ENCODE measurements at places on chromosomes 5 and 9.

DNA sequence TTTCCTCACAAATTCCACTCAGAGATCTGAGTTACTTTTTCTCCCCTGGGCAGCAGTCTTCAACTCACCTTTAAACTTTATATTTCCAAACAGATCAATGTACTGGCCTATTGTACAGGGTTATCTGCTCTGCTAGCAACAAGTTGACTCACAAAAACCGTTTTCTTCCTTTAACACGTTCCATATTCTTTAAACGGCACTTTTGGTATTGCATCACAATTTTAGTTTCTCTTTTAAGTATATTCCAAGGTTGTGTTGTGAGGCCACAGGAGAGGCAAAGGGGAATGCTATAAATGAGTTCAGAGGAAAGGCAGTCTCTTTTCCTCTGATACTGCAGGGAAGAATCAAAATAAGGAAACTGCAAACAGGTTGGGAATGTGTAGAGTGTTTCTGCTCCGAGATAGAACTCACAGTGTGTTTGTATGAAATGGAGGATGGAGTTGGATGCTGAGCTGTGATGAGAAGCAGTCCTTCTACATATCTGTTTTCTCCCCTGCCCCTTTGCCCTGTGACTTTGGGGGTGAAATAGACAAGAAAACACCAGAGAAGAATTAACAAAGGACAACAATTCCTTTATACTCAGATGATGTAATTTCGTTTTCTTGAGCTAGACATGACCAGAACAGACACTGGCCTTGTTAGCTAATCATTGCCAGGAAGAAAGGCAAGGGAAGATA lies 9.9 kb upstream of the ALDOB start:
- no peak for DNase-seq

DNA sequence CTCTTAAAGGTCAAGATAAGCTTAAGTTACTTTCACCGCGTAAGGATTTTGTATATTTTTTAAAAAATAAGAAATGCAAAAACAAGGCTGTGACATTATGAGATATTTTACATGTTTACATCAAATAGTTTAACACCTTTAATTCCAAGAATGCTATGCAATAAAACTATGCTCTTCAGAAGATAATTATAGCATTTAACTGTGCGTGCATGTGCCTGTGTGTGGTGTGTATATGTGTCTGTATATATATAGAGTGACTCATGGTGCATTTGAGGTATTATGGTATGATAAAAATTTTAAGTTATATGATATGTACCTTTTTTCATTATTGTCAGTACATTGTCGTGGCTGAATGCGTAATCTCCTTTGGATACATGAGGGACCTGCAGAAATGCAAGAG lies 539.3 kb downstream of the PDE4D start:
- no peak for DNase-seq

DNA sequence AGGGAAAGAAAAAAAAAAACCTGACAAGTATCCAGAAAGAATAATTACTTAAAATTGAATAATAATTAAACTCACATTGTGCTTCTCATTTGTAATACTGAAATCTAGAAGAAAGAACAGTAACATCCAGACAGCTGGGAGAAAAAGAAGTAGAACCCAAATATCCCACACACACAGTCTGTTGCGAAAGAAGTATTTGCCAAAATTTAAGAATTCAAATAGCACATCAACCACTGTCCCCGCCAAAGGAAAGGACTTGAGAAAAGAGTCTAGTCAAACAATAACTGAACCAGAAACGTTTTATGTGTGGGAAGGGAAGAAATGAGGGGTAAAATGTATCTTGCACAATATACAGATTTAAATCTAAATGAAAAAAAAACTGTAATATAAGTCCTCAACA lies 202.8 kb downstream of the MLLT3 start:
- DNase-seq = no peak

DNA sequence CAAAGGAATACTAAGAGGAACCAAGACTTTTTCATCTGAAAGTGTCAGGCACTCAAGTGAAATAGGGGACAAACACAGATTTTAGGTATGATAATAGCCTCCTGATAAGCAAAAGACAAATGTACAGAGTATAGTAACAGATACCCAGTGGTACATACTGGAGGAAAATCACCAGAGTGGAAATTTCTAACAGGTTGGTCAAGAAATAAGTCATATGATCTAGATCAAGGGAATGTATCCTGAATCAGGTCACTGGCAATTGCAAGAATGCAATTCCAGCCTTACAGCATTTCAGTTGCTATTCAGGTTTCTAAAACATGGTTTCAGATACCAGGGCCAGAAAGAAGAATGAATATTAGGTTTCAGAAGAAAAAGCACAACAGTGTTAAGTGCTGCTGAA lies 82.2 kb upstream of the SLCO6A1 start:
- DNase-seq = no peak

DNA sequence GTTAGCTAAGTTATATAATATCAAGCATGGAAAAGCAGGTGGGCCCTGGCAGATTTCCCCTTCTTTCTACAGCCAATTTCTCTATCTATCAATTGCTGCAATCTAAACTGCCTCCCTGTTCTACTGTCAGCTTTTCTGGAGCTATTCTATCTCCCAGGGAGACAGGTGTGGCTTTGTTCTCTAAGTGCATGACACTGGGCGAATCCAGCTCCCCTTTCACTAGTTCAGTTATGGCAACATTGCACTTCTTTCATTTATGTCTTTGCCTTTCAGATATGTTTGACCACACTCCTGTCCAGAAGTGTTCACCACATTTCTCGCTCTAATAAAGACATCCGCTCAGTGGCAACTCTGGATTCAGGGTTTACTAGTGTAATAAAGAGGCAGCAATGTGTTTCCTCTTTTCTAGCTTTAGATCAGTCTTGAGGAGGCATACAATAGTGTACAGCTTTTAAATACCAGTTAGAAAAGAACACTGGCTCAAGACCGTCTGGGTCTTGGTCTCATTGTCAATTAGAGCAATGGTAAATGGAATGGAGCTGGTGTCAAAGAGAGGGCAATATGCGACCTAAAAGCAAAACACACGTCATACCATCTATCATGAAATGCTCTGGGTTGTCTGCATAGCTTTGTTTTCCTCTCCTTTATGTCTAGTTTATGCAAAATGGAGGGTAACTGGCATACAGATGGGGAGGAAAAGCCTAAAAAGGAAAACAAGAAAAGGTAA lies 197.0 kb downstream of the SLF1 start:
- DNase-seq = no peak

- DNase-seq = peak; percentile 59
Measured at GRCh38 chr9:78396087-78396486, 99.2 kb downstream of the PSAT1 start.

- no peak for DNase-seq
Measured at GRCh38 chr5:110784901-110785300, 46.1 kb downstream of the SLC25A46 start.

- no peak for DNase-seq
Measured at GRCh38 chr5:80712919-80713318, 58.1 kb upstream of the DHFR start.

DNA sequence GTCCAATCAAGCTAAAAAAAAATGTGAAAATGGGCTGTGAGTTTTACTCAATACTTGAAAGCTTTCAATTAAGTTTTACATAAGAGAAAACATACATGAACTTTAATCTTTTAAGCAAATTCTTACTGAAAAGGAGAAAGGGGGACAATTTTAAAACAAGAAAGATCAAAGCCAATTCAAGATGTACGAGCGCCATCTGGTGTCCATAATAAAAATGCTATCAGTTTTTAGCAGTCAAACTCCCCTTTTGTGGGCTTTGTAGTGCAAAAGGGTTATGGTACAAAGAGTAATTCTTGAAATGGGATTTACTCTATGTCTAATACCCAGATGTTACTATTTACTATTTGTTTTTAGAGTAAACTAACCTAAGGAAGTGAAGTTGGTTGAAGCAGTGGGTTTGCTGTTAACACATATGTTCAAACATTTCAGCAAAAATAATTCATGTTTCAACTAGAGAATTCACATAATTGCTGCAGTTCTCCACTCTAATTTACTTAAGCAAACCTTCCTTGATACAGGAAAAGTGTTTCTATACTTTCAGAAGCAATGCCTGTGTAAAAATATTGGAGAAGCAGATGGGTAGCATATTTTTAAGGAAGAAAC lies 228.2 kb upstream of the TYRP1 start:
- no peak for DNase-seq

DNA sequence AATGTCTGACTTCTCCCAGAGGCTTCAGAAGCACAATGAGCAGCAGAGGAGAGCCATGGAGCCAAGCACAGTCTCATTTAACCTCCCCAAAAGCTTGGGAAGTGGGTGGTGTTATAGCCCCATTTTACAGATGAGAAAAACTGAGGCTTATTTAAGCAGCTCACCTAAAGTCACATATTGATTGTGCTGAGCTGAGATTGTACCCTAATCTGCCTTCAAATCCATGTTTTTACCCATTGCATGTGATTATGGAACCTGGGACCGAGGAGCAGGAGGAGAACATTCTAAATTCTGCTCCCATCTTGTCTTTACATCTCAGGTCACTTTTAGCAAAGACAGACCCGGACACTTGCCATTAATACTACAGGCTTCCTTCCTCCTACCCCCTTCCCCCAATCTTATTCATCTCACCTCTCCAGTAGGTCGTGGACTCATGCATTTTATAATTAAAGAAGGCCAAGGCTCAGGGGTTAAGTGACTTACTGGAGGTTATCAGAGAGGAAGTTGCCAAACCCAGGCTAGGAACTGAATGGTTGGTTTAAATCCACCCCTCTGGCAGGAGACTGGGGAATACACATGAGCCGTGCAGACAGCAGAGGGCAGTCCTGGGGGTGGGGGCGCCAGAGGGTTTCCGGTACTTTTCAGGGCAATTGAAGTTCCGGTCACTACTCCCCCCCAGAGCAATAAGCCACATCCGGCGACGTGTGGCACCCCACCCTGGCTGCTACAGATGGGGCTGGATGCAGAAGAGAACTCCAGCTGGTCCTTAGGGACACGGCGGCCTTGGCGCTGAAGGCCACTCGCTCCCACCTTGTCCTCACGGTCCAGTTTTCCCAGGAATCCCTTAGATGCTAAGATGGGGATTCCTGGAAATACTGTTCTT lies 51.0 kb upstream of the IL17B start:
- DNase-seq = peak; percentile 70

- DNase-seq = no peak
Measured at GRCh38 chr9:70042461-70043215, 1.0 kb upstream of the MAMDC2 start.

DNA sequence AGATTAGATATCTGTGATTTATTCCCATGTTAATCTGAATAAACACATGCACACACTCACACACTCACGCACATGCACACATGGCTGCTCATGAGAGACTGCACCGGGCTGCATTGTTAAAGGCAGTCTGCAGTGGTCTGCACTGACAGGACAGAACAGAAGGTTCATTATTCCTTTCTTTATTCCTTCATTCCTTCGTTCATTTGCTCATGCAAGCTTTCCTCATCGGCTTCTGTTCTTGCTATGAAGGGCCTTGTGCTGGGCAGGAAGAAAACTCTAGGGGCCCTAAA lies 41.4 kb upstream of the FSTL4 start:
- DNase-seq = no peak

- no peak for DNase-seq
Measured at GRCh38 chr5:65481171-65481581, 544 bp downstream of the ADAMTS6 start.

GRCh38 chr5:161975350-161975749 lies 92.2 kb upstream of the GABRG2 start:
- no peak for DNase-seq

GRCh38 chr9:121266906-121267650 lies 884 bp upstream of the GSN start:
- DNase-seq = peak; percentile 52

GRCh38 chr9:12739014-12739652 lies 35.7 kb upstream of the LURAP1L start:
- DNase-seq = peak; percentile 49

- DNase-seq = no peak
Measured at GRCh38 chr9:35426627-35427026, 63.3 kb upstream of the RUSC2 start.

GRCh38 chr9:98502976-98503325 lies 205.8 kb downstream of the GABBR2 start:
- DNase-seq = peak; percentile 90

DNA sequence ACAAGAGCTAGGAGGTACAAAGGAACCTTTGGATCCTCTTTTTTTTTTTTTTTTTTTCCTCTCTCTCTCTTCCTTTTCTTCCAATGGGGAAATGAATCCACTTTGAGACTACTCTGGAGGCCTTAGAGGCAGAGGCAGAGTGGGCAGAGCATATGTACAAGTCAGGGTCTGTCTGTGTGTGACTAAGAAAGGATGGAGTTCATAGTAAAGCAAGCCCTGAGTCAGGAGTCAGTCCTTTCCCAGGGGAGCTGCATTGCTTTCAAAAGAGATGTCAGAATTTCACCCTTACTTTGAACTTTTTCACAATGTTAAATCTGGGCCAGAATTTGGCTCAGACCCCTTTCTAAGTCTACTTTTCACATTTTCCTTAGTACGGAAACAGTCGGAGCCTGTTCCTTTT lies 792.4 kb upstream of the C9orf72 start:
- no peak for DNase-seq

GRCh38 chr5:134541736-134542376 lies 16.4 kb downstream of the JADE2 start:
- peak; percentile 87 for DNase-seq

All from islet precursor cell (in vitro differentiated cells).